ENCODE measurements at places on chromosomes 1 and 21. TPM values are rescaled to one million over a fixed set of nuclear protein-coding genes. Genes with fewer than 3 reads are reported as not detected.

MNDA gene
- 17.9 TPM for total RNA-seq

GRCh38 chr1:43857163-43857562 lies 76.4 kb upstream of the ARTN start:
- no peak for DNase-seq
- H3K27me3 ChIP-seq = no peaks in the 10 kb centered on the region
- no peaks in the 10 kb centered on the region for H3K36me3 ChIP-seq
- H3K4me3 ChIP-seq = no peak overlapping the region
- peaks cover 21% of the 10 kb centered on the region for H3K4me1 ChIP-seq

HPCA gene
- 0.28 TPM for total RNA-seq

DNA sequence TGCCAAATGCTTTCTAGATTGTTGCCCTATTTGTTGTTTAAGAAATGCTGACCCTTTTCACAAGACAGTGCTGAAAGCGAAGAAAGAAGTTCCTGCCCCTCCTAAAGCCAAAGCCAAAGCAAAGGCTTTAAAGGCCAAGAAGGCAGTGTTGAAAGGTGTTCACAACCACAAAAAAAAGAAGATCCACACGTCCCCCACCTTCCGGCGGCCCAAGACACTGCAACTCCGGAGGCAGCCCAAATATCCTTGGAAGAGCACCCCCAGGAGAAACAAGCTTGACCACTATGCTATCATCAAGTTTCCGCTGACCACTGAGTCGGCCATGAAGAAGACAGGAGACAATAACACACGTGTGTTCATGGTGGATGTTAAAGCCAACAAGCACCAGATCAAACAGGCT lies 55.7 kb downstream of the PSMG1 start:
- H3K4me1 ChIP-seq = no peaks in the 10 kb centered on the region
- H3K27me3 ChIP-seq = no peaks in the 10 kb centered on the region
- H3K4me3 ChIP-seq = no peak overlapping the region

SYPL2 gene
- 9.4 TPM for total RNA-seq

DNA sequence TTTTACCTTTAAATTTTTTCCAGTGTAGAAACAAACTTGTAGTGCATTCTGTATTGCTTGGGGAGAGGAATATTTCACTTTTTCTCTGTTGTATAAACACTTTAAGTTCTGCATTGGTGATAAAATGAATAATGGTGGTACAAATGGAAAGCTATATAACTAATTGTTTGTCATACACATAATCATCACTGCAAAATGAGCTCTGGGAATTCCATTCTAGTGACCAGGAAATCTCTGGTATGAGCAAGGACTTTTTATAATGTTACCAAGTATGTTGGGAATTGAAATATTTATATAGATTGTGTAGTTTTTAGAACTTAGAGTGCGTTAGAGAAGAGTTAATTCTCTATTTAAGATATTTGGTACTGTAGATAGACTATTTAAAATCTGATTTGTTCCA lies 5.0 kb upstream of the FMN2 start:
- H3K36me3 ChIP-seq = no peaks in the 10 kb centered on the region
- H3K27me3 ChIP-seq = peaks cover 11% of the 10 kb centered on the region
- no peak overlapping the region for H3K4me3 ChIP-seq
- H3K27ac ChIP-seq = no peak overlapping the region
- no peaks in the 10 kb centered on the region for H3K4me1 ChIP-seq
- DNase-seq = no peak

OR2G6 gene
- not detected for total RNA-seq

CFHR5 gene
- total RNA-seq = not detected

ABCG1 gene
- total RNA-seq = 68.2 TPM

- no peak overlapping the region for H3K4me3 ChIP-seq
- no peaks in the 10 kb centered on the region for H3K27me3 ChIP-seq
- H3K4me1 ChIP-seq = peaks cover 23% of the 10 kb centered on the region
- no peaks in the 10 kb centered on the region for H3K36me3 ChIP-seq
- DNase-seq = no peak
- no peak overlapping the region for H3K27ac ChIP-seq
Observed at GRCh38 chr1:165831146-165831545, 3.7 kb downstream of the UCK2 start.

DNA sequence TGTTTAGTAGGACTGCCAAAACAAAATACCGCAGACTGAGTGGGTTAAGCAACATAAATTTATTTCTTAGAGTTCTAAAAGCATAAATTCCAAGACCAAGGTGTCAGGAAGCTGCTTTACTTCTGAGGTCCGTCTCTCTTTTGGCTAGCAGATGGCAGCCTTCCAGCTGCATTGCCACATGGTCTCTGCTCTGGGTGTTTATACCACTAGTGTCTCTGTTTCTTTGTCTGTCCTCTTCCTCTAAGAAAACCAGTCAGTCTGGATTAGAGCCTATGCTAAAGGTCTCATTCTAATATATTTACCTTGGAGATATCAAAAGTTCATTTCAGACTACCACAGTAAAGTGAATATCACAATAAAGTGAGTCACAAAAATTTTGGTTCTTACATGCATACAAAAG lies 519.8 kb downstream of the COL11A1 start:
- DNase-seq = no peak
- no peak overlapping the region for H3K27ac ChIP-seq
- H3K4me3 ChIP-seq = no peak overlapping the region
- H3K27me3 ChIP-seq = no peaks in the 10 kb centered on the region
- no peaks in the 10 kb centered on the region for H3K36me3 ChIP-seq

- H3K27ac ChIP-seq = no peak overlapping the region
- DNase-seq = no peak
- no peak overlapping the region for H3K4me3 ChIP-seq
- no peaks in the 10 kb centered on the region for H3K36me3 ChIP-seq
- no peaks in the 10 kb centered on the region for H3K27me3 ChIP-seq
- H3K4me1 ChIP-seq = no peaks in the 10 kb centered on the region
Observed at GRCh38 chr1:182348961-182349747, 42.4 kb downstream of the GLUL start.

LY9 gene
- total RNA-seq = not detected

DNA sequence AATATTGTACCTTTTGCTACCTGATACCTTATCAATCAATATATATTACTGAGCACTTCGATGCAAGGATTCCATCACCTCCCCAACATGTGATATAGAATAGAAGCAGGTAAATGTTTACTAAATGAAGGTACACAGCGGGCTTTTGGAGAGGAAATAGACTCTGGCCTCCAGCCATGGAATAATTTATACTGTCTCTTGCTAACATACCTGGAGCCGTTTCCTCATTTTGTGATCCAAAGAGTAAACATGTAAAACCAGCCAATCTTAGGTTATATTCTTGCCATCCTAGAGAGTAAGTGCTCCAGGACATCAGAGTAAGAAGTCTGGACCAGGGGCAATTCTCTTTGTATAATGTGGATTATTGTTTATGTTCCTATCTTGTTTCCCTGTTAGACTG lies 39.4 kb downstream of the NDUFS5 start:
- DNase-seq = no peak
- H3K4me3 ChIP-seq = no peak overlapping the region
- H3K36me3 ChIP-seq = no peaks in the 10 kb centered on the region
- no peaks in the 10 kb centered on the region for H3K27me3 ChIP-seq
- H3K27ac ChIP-seq = no peak overlapping the region
- no peaks in the 10 kb centered on the region for H3K4me1 ChIP-seq

- no peak for DNase-seq
- H3K4me3 ChIP-seq = no peak overlapping the region
- H3K27me3 ChIP-seq = no peaks in the 10 kb centered on the region
- H3K27ac ChIP-seq = no peak overlapping the region
Observed at GRCh38 chr1:44999232-44999631, 11.9 kb downstream of the HECTD3 start.

AQP10 gene
- not detected for total RNA-seq

- no peaks in the 10 kb centered on the region for H3K27me3 ChIP-seq
- H3K4me3 ChIP-seq = no peak overlapping the region
- no peaks in the 10 kb centered on the region for H3K36me3 ChIP-seq
- no peak for DNase-seq
- H3K27ac ChIP-seq = no peak overlapping the region
- H3K4me1 ChIP-seq = no peaks in the 10 kb centered on the region
Observed at GRCh38 chr21:36113647-36114428, 21.0 kb upstream of the CBR3 start.

SYCP1 gene
- total RNA-seq = not detected

GRCh38 chr1:198234520-198235251 lies 77.9 kb downstream of the NEK7 start:
- DNase-seq = no peak
- H3K27me3 ChIP-seq = no peaks in the 10 kb centered on the region
- H3K4me1 ChIP-seq = peaks cover 18% of the 10 kb centered on the region

GRCh38 chr1:228664399-228664914 lies 70.8 kb upstream of the RHOU start:
- no peak overlapping the region for H3K27ac ChIP-seq
- H3K4me1 ChIP-seq = no peaks in the 10 kb centered on the region
- H3K4me3 ChIP-seq = no peak overlapping the region
- no peaks in the 10 kb centered on the region for H3K36me3 ChIP-seq
- no peaks in the 10 kb centered on the region for H3K27me3 ChIP-seq

ADGRL2 gene
- total RNA-seq = 109 TPM

DNA sequence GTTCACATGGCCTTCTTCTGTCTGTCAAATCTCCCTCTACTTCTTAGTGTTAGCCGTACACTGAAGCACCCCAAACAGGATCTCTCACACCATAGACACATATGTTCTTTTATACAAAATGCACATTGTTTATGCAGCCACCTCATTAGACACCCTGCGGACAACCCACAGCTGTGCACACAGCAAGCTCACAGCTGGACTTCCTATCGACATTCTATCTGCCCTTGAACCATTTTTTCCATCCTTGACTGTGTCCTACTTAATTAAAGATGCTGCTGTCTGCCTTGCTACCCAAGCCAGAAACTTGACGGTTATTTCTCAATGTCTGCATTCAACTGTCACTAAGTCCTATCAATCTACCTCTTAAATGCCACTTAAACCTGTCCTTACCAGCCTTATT lies 3.2 kb upstream of the ZBTB21 start:
- H3K27me3 ChIP-seq = no peaks in the 10 kb centered on the region
- H3K36me3 ChIP-seq = no peaks in the 10 kb centered on the region
- no peak for DNase-seq
- H3K4me3 ChIP-seq = no peak overlapping the region
- H3K4me1 ChIP-seq = peaks cover 24% of the 10 kb centered on the region

C1orf226 gene
- total RNA-seq = 0.95 TPM

TNNI3K gene
- total RNA-seq = 1.9 TPM

- H3K27ac ChIP-seq = no peak overlapping the region
- H3K4me1 ChIP-seq = peaks cover 17% of the 10 kb centered on the region
- H3K27me3 ChIP-seq = no peaks in the 10 kb centered on the region
- no peaks in the 10 kb centered on the region for H3K36me3 ChIP-seq
- H3K4me3 ChIP-seq = no peak overlapping the region
Observed at GRCh38 chr1:46393510-46393909, 607 bp upstream of the FAAH start.

DNA sequence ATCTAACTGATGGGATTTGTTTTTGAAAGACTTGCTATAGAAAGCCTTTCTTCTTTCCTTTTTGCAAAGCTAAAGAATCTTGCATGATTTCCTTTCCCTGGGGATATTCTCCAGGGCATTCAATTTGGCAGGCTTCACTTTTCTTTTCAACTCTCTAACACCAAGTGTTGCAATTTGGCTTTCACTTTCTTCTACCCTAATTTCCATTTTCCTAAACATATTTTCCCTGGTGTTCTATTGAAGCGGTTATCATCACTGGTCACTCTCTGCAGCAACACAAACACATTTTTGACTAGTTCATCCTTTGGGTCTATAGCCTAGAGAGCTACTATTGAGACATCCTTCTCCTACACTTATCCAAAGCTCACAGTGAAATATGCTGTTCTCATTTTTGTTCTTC lies 424.5 kb downstream of the NEGR1 start:
- no peak overlapping the region for H3K4me3 ChIP-seq
- H3K27ac ChIP-seq = no peak overlapping the region
- no peak for DNase-seq
- H3K36me3 ChIP-seq = no peaks in the 10 kb centered on the region

DNA sequence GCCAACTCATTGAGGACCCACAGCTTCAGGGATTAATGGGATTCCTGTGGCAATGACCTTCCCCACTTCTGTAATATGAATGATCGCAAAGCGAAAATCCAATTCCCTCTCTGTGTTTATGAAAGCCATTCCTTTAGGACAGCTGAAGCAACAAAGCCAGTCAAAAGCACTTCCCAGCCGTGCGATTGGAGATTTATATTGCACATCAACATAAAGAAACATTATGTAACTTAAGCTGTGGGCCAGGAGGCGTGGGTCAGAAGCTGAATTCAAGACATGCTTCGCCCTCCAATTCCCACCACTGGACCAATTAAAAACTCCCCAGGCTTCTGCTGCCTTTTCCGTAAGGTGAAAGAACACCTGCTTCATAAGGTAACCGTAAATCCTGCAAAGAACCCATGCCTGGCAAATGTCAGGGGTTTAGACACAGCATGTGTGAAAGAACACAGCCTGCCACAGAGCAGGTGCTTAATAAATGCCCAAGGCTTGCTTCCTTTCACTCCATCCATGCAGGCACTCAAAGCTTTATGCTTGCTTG lies 138.9 kb upstream of the SOD1 start:
- no peaks in the 10 kb centered on the region for H3K27me3 ChIP-seq
- no peak for DNase-seq
- H3K27ac ChIP-seq = no peak overlapping the region
- no peak overlapping the region for H3K4me3 ChIP-seq
- H3K36me3 ChIP-seq = no peaks in the 10 kb centered on the region

GREM2 gene
- 3.2 TPM for total RNA-seq

GRCh38 chr1:212721388-212722247 lies 22.0 kb upstream of the BATF3 start:
- no peaks in the 10 kb centered on the region for H3K36me3 ChIP-seq
- no peaks in the 10 kb centered on the region for H3K4me1 ChIP-seq

- peaks cover 5% of the 10 kb centered on the region for H3K27me3 ChIP-seq
- peak; percentile 44 for DNase-seq
- H3K4me1 ChIP-seq = peaks cover 20% of the 10 kb centered on the region
- H3K36me3 ChIP-seq = no peaks in the 10 kb centered on the region
Observed at GRCh38 chr1:27634177-27634984, 604 bp downstream of the FGR start.

CLEC20A gene
- total RNA-seq = not detected

CD1B gene
- total RNA-seq = not detected

NBPF4 gene
- total RNA-seq = not detected

- H3K4me3 ChIP-seq = no peak overlapping the region
- H3K27ac ChIP-seq = peak overlapping the region; percentile 32
- peaks cover 37% of the 10 kb centered on the region for H3K4me1 ChIP-seq
Observed at GRCh38 chr1:230191079-230191804, 124.2 kb downstream of the GALNT2 start.

- H3K4me3 ChIP-seq = no peak overlapping the region
- no peaks in the 10 kb centered on the region for H3K36me3 ChIP-seq
- no peak for DNase-seq
- H3K4me1 ChIP-seq = no peaks in the 10 kb centered on the region
- no peaks in the 10 kb centered on the region for H3K27me3 ChIP-seq
Observed at GRCh38 chr1:194078765-194079164, 892.4 kb upstream of the B3GALT2 start.

KRTAP10-2 gene
- total RNA-seq = not detected

- peaks cover 9% of the 10 kb centered on the region for H3K36me3 ChIP-seq
- H3K4me1 ChIP-seq = peaks cover 8% of the 10 kb centered on the region
- no peak overlapping the region for H3K4me3 ChIP-seq
- DNase-seq = no peak
Observed at GRCh38 chr1:6180707-6181311, 688 bp upstream of the CHD5 start.

GRIK3 gene
- total RNA-seq = 0.29 TPM

Data from adrenal gland (tissue), 19 donors.